ENCODE measurements at places on chromosomes 5 and 9.
A peak's percentile ranks its signal among the peaks of the same experiment; 100 is the strongest.

- no peaks in the 10 kb centered on the region for H3K36me3 ChIP-seq
- no peak overlapping the region for H3K4me3 ChIP-seq
- no peaks in the 10 kb centered on the region for H3K4me1 ChIP-seq
- no peaks in the 10 kb centered on the region for H3K27me3 ChIP-seq
- DNase-seq, result peak; percentile 85
Measured at GRCh38 chr5:149371296-149371962, 7.7 kb downstream of the IL17B start.

- no peak overlapping the region for H3K4me3 ChIP-seq
- DNase-seq, result peak; percentile 62
- H3K36me3 ChIP-seq, result no peaks in the 10 kb centered on the region
- H3K27me3 ChIP-seq, result no peaks in the 10 kb centered on the region
Measured at GRCh38 chr5:160506006-160507004, 84.7 kb downstream of the PTTG1 start.

GRCh38 chr5:176712546-176713304 lies 65.4 kb downstream of the TSPAN17 start:
- H3K4me1 ChIP-seq, result peaks cover 5% of the 10 kb centered on the region
- peaks cover 8% of the 10 kb centered on the region for H3K36me3 ChIP-seq
- no peaks in the 10 kb centered on the region for H3K27me3 ChIP-seq
- 0 out of 2 replicates have a peak overlapping the region, but pooled peaks have one; percentile 16 for H3K4me3 ChIP-seq

DNA sequence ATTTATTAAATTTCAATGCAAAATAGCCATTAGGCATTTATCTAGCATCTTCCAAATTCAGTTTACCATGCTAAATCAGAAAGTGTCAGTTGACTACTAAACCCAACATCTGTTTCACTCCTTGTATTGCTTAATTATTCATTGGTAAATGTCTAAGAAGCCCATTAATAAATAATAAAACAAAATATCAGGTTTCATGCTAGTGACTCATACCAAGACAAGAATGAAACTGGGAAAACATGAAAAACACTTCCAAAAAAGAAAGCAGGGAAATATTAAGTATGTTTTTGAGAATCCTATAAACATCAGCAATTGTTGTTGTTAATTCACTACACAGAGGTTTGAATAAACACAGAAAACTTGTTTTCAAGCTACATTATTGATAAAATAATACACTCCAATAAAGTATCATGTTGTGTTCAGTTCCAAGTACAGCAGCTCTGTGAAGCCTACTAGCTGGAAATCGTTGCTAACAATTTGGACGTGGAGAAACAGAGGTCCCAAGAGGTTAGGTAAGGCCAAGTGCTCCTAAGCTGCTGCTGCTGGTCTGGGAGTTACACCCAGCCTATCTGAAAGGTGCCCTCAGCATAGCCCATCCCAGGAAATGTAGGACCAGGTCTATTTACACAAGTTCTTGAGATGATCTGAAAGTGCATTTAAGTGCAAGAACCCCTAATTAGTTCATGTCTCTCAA lies 78.8 kb downstream of the GNAQ start:
- no peaks in the 10 kb centered on the region for H3K27me3 ChIP-seq
- no peak overlapping the region for H3K27ac ChIP-seq
- peaks cover 11% of the 10 kb centered on the region for H3K4me1 ChIP-seq

DNA sequence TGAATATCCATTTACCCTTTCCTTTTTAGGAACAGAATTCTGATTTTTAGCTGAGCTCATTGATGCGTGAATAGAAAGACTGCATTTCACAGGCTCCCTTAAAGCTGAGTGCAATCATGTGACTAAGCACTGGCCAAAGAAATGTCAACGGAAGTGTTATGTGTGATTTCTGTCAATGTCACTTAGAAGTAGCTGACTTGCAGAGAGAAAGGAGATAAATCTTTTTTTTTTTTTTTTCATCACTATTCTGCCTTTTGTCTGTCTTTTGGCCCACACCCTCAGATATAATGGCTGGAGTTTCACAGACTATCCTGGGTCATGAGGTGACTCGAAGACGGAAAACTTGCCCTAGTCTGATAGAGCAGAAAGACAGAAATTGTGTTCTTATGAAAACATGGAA lies 39.3 kb upstream of the SLC27A6 start:
- no peaks in the 10 kb centered on the region for H3K36me3 ChIP-seq
- H3K27ac ChIP-seq, result no peak overlapping the region
- H3K27me3 ChIP-seq, result no peaks in the 10 kb centered on the region

- H3K4me3 ChIP-seq, result no peak overlapping the region
- no peak overlapping the region for H3K27ac ChIP-seq
- H3K4me1 ChIP-seq, result no peaks in the 10 kb centered on the region
- H3K36me3 ChIP-seq, result no peaks in the 10 kb centered on the region
- H3K27me3 ChIP-seq, result no peaks in the 10 kb centered on the region
Measured at GRCh38 chr5:92242170-92242569, 859.1 kb upstream of the ARRDC3 start.

GRCh38 chr5:178496642-178497041 lies 93.6 kb downstream of the COL23A1 start:
- H3K4me1 ChIP-seq, result no peaks in the 10 kb centered on the region
- H3K27me3 ChIP-seq, result no peaks in the 10 kb centered on the region
- no peak for DNase-seq
- no peak overlapping the region for H3K4me3 ChIP-seq
- peaks cover 9% of the 10 kb centered on the region for H3K36me3 ChIP-seq

GRCh38 chr9:10079284-10079964 lies 533.4 kb downstream of the PTPRD start:
- no peak for DNase-seq
- no peaks in the 10 kb centered on the region for H3K36me3 ChIP-seq
- H3K4me3 ChIP-seq, result no peak overlapping the region
- H3K27ac ChIP-seq, result no peak overlapping the region
- H3K4me1 ChIP-seq, result 0 out of 2 replicates have a peak, but pooled peaks cover 2% of the 10 kb centered on the region
- no peaks in the 10 kb centered on the region for H3K27me3 ChIP-seq

DNA sequence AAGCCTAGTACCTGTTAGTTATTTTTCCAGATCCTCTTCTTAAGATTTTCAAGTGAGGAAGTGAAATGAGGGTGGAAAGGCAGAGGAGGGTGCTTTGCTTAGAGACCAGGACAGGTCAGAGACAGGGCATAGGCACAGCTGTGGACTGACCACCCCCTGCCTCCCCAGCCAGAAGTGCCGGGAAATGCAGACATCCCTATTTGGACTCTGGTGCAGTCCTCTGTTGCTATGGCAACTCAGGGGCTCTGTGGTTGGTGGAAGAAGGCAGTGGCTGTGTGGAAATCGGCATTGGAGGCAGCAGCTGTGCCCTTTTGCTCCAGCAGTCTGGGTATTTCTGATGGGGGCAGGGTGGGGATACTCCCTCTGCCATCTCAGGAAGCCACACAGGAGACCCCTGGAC lies 43.3 kb upstream of the NDFIP1 start:
- no peaks in the 10 kb centered on the region for H3K36me3 ChIP-seq
- no peak overlapping the region for H3K27ac ChIP-seq
- no peak overlapping the region for H3K4me3 ChIP-seq
- H3K4me1 ChIP-seq, result peaks cover 4% of the 10 kb centered on the region
- no peak for DNase-seq
- no peaks in the 10 kb centered on the region for H3K27me3 ChIP-seq
